Renal pelvis (tissue), 12 donors: ENCODE measurements at places on chromosomes 7 and 10. TPM values are rescaled to one million over a fixed set of nuclear protein-coding genes. Genes with fewer than 3 reads are reported as not detected.

DNA sequence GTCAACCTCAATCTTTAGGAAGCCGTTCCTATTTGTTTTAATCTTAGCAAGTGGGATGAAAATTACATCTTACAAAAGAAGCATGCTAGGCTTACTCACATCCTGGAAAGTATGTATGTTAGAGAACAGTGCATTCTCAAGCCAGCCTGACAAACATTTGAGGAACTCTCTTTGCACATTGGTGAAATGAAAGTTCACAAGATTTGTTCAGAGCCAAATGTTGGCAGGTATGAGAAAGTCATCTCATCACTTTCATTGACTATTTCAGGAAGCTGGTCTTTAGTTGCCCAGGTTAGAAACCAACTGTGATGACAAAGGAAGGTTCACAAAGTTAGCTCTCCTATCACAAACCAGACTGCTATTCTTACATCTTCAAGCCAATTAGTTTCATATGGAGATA, 57.1 kb downstream of the ABCB1 start:
- no peak for DNase-seq

- DNase-seq: no peak
These were observed 53.9 kb downstream of the CUX1 start for GRCh38 chr7:101871351-101871750.

DNA sequence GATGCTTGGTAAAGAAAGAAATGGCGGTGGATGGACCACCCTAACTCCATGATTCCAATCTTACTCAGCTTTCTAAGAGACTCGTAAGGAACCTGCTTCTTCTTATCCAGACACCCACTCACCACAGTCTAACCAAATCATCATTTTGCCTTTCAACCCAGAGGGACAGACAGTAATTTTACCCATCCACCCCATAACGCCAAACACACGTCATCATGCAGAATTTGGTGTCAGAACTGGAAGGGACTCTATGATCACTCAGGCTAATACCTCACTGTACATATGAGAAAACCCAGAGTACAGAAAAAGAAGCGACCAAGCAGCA, 388 bp downstream of the ECD start:
- no peak for DNase-seq

- DNase-seq: no peak
These were observed 182.0 kb downstream of the REEP3 start for GRCh38 chr10:63703113-63703670.

DNA sequence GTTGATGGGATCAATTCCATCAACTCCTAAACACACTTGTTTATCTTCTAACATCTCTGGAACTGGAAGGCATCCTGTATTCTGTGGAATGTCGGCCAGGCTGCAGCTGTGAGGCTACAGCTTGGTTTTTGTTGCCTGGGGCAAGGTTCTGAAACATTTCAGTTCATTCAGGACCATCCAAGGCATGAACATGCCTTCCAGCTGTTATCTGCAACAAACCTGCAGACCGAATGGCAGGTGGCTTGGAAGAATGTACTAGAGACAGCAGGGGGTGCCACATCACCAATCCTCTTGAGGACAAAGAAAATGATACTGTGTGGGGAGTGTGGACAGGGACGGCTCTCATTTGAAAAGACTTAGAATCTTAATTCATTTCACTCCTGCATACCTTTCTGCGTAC, 12.4 kb downstream of the PAPOLB start:
- peak; percentile 55 for DNase-seq

DNA sequence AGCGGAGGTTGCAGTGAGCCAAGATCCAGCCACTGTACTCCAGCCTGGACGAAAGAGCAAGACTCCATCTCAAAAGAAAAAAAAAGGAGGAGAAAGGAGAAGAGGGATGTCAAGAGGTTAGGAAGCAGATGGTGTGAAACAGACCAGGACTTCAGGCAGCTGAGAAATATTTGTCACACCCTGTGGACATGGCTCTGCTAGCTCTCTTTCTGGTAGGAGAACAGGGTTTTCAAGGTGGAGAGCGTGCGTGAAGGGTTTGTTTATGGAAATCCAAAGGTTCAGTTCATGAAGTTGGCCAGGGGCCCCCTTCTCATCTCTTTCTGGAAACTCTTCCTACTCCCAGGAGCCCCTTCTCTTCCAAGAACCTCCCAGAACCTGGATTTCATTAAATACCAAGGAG, 110.8 kb upstream of the GALNT17 start:
- DNase-seq: no peak

- no peak for DNase-seq
These were observed 101.2 kb upstream of the ZNF746 start for GRCh38 chr7:149598721-149599308.

- DNase-seq: no peak
These were observed 251.4 kb downstream of the SDK1 start for GRCh38 chr7:3552499-3552898.

GRCh38 chr7:1454542-1454941, 4.7 kb downstream of the MICALL2 start:
- no peak for DNase-seq

GRCh38 chr7:151731022-151731441, 145.9 kb downstream of the PRKAG2 start:
- DNase-seq: no peak

- peak; percentile 1 for DNase-seq
These were observed 227.6 kb downstream of the ANKRD7 start for GRCh38 chr7:118452128-118452527.

GRCh38 chr7:48182718-48183369, 11.6 kb downstream of the ABCA13 start:
- DNase-seq: no peak

GRCh38 chr7:150631084-150631826, 930 bp downstream of the GIMAP6 start:
- no peak for DNase-seq

GRCh38 chr7:37377231-37377630, 71.4 kb downstream of the ELMO1 start:
- DNase-seq: no peak

DNA sequence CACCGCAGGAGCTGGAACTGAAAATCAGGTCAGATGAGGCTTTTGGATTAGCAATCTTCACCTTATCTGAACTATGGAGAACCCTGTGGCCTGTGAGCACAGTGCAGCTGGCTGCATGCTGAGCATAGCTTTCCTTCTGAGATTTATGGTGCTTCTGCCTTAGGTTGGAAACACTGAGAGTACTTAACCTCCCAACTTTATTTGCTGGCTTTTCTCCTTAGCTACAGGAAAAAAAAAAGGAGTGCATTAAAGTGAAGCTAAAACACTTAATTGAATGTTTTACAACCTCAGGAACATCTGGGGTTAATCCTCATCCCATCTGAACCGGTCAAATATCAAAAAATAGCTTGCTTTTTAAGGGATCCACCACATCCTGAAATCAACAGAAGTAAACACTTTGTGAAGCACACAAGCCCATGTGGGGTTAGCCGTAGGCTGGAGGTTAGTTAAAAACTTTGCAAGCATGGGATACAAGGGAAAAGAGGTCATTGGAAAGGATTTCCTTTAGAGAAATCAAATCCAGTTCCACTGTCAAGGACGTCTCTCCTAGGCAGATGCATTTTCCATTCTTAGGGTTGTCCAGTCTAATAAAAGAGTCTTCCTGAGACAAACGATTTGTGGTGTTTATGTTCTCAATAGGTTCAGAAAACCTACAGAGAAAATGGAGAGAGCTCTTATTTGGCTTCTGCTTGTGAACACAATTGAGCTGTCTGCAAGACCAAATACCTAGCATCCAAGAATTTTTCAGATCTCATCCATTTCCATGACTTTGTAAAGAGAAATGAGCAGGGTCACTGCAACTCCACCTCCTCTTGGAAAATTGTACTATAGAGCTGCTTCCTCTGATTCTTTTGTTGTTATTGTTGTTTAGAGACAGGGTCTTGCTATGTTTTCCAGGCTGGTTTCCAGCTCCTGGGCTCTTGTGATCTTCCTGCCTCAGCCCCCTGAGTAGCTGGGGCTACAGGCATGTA, 470.4 kb upstream of the IGFBP3 start:
- peak; percentile 72 for DNase-seq

- no peak for DNase-seq
These were observed 108.4 kb upstream of the SDK1 start for GRCh38 chr7:3192669-3193068.

DNA sequence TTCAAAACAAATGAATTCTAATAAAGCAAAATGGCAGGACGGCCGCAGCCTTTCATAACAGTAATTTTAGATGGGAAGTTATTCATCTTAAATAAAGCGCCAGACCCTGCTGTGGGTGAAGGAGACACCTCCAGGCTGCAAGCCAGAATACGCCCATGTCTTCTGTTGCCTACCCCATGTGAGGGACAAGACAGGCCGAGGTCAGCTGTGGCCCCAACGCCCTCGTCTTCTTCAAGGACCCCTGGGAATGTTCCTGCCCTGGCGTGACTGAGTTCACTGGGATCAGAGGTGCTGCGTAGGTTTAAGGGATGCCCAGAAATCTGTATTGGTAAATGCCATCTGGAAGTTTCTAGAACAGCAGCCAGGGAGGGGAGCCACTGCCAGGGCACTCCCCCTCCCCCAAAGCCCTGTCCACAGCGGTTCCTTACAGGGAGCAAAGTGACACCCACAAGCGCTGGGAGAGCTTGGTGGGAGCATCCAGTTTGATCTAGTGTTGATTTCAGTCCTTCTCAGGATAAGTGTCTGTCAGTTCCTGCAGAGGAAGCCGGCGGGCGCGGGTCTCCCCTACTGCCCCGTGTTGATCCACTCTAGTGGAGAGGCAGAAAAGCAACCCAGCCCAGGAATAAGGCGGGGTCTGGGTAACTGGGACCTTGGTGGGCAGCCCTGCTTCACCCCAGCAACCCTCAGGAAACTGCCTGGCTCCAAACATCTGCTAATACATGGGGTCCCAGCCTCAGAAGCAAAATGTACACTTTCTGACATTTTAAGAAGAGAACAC, 20.6 kb downstream of the PAPOLB start:
- no peak for DNase-seq

DNA sequence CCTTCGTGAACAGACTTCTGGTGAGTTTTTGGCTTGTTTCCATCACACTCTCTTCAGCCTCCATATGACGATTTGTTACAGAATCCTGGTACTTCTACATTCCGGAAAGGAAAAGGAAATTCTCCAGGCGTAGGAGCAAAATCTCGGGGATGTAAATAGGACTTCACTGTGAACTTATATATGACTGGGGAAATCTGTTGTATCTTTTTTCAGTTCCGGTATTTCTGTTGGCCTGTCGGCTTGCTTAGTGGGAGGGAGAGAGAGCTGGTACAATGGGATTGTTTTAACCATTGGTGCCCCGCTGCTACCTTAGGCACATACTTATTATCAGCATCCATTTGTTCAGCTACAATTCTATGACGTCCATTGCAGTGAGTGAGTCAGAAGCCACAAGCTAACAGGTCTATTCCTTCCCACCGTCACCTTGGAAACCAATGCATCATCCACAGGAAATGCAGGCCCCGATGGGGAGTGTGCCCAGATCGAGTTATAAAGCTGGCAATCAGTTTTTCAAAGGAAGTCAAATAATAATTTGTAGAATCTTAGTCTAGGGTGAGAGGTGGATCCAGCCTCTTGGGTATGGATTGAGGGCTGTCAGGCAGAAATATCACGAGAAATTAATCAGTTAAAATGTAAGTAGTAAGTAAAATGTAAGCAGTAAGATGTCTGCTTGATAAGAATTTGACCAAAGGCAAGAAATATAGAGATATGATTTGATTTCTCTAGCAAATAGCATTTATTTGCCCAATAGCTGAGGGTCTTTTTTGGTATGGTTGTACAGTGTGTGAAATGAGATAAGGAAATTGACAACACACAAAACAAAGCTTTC, 92.0 kb upstream of the MKLN1 start:
- DNase-seq: no peak

DNA sequence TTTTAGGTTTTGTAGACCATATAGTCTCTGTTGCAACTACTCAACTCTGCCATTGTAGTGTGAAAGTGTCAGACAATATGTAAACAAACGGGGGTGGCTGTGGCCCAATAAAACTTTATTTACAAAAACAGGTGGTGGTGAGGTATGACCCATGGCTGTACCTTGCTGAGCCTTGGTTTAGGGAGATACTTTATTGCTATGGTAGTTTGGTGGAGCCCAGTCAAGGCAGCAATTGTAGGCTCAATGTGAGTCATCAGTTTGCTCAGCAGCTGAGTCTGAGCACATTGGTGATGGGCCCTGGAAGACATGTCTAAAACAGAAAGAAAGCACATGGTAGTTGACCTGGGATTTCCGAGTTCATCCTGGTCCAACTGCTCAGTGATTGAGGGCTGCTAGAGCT, 242.5 kb downstream of the REEP3 start:
- no peak for DNase-seq

DNA sequence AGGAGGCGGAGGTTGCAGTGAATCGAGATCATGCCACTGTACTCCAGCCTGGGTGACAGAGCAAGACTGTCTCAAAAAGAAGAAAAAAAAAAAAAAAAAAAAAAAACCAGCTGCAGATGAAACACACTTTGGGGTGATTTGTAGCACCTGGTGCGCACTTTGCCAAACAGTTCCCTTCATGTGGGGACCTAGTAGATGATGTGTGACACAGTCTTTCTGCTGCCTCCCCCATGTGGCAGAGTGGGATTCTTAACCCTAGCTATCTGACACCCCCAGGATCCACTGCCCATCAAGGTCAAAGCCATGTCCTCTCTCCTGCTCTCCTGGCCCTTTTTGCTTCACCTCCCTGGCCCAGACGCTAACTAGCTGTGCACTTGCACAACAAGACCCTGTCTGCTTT, 52.1 kb upstream of the PDZD8 start:
- no peak for DNase-seq

DNA sequence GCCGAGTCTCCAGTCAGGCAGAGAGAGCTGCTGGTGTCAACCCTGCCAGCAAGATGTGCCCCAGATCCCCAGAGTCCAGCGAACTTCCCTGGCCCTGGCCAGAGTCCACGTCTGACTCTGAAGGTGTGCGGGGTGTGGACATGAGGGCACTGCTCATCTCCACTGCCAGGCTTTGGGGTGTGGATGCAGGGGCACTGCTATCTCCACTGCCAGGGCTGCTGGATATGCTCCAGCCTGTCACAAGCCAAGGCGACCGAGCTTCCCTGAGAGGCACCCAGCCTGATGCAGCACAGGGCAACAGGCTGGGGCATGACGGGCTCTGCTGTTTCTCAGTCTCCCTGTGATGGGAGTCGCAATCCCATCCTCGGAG, 596.8 kb downstream of the PTPRN2 start:
- DNase-seq: no peak

Gene ZNF804B
- polyA plus RNA-seq: 0.17 TPM

Gene WEE2
- 0.30 TPM for polyA plus RNA-seq

Gene TMEM176A
- 87.4 TPM for polyA plus RNA-seq

Gene HOXA2
- polyA plus RNA-seq: 11.8 TPM
